ENCODE measurements at places on chromosomes 12 and 14.
A peak's percentile ranks its signal among the peaks of the same experiment; 100 is the strongest.

GRCh38 chr12:57898308-57898970 lies 42.9 kb upstream of the ATP23 start:
- DNase-seq = no peak

- no peak for DNase-seq
These were observed 41.9 kb downstream of the VDR start for GRCh38 chr12:47862881-47863280.

GRCh38 chr12:113422030-113422885 lies at the start of gene SDSL:
Gene SDSL (plus strand): TSS chr12:113422380. CDS start chr12:113427983, 5,603 bp downstream.
- peak; percentile 38 for DNase-seq

DNA sequence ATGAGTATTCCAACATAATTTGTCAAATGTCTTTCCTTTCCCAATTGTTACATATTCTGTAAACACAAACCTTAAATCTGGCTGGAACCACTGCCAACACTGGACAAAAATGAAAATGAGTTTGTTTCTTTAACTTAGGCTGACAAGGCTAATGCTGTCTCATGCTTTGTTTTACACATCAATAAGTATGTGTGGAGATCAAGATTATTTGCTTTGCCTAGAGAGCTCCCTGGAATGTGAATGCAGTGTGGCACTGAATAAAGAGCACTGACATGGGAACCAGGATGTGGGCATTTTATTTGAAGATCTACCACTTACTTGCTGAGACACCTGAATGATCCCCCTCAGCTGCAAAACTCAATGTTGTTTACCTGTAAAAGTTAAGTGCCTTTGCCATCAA lies 61.7 kb downstream of the RALGAPA1 start:
- DNase-seq = no peak

GRCh38 chr12:114186241-114187002 lies 219.5 kb downstream of the TBX5 start:
- no peak for DNase-seq
